ENCODE measurements at places on chromosomes 4 and X.

GRCh38 chr4:60724623-60725022 is 475.5 kb upstream of the ADGRL3 start:
- no peak for DNase-seq

- no peak for DNase-seq
Measured at GRCh38 chr4:128287141-128287870, at the start of gene PGRMC2. PGRMC2 (minus strand) TSS chr4:128287813; CDS start chr4:128287790, 23 bp downstream.

DNA sequence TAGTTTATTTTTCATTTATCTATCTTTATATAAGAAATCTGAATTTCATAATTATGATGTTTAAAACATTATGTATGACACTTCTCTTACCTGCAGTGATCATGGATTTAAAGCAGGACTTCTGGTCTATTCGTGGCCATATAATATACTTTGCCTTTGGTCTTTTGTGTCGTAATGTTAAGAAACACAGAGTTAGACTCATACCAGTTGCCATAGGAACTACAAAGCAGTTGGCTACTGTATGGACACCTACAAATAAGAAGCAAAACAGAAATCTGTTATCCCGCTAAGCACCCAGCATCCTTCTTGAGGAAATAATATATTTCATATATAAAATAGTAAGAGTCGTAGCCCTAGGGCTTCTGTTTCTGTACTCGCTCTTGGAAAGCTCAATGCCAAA is 4.3 kb downstream of the SEPSECS start:
- no peak for DNase-seq

DNA sequence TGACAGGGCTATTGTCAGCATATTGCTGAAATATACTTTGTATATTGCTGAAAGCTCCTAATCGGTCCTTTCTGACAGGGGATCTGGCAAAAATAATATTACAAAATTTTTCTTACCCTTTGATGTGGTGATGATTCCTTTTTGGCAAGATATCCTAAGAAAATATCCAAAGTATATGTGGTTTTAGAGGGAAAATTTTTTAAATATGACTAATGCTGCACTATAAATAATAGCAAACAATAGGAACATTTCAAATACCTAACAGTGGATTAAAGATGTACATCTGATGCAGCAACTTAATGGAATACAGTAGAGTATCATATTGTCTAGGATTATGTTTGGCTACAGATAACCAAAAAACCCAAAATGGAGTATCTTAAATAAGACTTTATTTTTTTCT is 49.6 kb downstream of the RRAGB start:
- no peak for DNase-seq
